ENCODE measurements at places on chromosomes 1 and 21. TPM values are rescaled to one million over a fixed set of nuclear protein-coding genes. Genes with fewer than 3 reads are reported as not detected.

Gene LORICRIN
- not detected for total RNA-seq

Gene LCE6A
- not detected for total RNA-seq

Gene DMRTB1
- total RNA-seq = not detected

Gene GPR52
- 1.0 TPM for total RNA-seq

Gene LCE7A
- total RNA-seq = not detected

Gene PEAR1
- total RNA-seq = 0.27 TPM

GRCh38 chr1:168164771-168165170, 14.0 kb upstream of the TIPRL start:
- DNase-seq = no peak

- DNase-seq = no peak
Measured at GRCh38 chr1:166924823-166925541, 48.9 kb upstream of the TADA1 start.

- no peak for DNase-seq
Measured at GRCh38 chr1:38210895-38211177, 164.2 kb upstream of the POU3F1 start.

GRCh38 chr1:210597555-210598134, 268.9 kb downstream of the HHAT start:
- peak; percentile 77 for DNase-seq

GRCh38 chr21:16145479-16145878, 415.7 kb downstream of the USP25 start:
- no peak for DNase-seq

DNA sequence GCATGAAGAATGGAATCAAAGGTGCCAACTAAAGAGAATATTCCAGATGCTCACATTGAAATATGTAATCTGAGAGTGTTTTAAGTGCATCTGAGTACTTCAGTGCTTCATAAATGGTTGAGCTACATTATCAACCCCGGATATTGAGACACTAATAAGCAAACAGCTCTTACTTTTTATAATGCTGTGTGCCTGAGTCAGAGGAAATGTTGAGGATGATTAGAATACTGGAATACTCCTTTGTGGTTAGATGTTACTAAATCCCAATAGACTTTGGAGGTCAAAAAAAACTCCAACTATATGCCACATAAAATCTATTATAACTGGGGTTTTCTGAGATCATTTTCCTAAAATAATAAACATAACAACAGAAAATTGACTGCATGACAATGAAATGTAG, 12.5 kb upstream of the KCNA3 start:
- no peak for DNase-seq

GRCh38 chr1:18139198-18139981, 31.8 kb downstream of the IGSF21 start:
- DNase-seq = no peak

GRCh38 chr21:29302359-29302875, 3.7 kb downstream of the BACH1 start:
- DNase-seq = no peak

- no peak for DNase-seq
Measured at GRCh38 chr1:231619257-231619634, 7.3 kb upstream of the DISC1 start.

DNA sequence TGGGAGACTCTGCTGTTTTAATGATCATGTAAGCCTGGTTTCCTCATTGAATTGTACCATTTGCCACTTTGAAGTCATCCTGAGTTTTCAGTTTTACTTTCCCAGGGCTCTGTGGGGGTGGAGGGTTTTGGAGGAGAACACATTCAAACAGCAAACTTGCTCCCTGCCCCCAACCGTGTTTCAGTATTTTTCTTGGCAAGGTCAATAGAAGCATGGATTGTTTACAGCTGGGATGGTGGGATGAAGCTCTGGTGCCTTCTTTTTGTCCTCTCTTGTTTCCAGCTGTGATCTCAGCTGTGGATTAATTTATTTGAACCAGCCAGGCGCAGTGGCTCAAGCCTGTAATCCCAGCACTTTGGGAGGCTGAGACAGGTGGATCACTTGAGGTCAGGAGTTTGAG, 54.3 kb upstream of the SERBP1 start:
- DNase-seq = no peak

Data from NCI-H460 (cell line).